Inflammatory macrophage (primary cell): ENCODE measurements at places on chromosomes 7 and 10.

GRCh38 chr7:64307254-64308015 lies 6.3 kb upstream of the ZNF736 start:
- peak; percentile 96 for DNase-seq

- no peak for DNase-seq
Observed at GRCh38 chr10:121448766-121449421, 149.3 kb downstream of the FGFR2 start.

DNA sequence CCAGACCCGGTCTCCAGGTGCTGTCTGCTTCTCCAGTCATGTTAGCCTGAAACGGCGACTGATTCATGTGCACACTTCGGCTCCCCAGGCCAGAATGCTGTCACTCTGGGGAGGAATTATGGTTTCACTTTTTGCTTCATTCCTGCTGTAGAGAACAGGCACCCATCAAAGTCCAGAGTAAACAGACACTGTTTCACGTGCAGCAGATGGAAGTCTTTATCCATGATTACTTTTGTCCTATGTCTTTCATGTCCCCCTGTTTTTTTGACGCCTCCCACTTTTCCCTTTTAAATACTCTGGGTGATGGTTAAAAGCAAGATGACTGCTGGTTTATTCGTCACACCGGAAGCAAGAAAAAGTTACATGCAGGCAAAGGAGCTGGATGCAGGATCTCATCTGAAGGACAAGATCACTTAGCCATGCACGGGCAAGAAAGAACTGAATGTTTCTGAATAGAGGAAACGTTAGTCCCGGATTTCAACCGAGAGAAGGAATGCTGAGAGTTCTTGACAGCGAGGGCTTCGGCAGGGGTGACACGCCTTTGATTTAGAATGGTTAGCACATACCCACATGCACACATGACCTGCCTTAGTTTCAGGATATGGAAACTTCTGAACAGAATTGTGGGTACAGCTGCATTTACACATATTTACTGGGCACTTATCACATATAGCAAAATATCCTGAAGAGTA lies 250.0 kb upstream of the KLF6 start:
- peak; percentile 31 for DNase-seq

- DNase-seq: peak; percentile 68
Observed at GRCh38 chr10:62491597-62491996, 117.4 kb downstream of the ZNF365 start.

- DNase-seq: no peak
Observed at GRCh38 chr7:133650069-133650468, 397.2 kb downstream of the EXOC4 start.

DNA sequence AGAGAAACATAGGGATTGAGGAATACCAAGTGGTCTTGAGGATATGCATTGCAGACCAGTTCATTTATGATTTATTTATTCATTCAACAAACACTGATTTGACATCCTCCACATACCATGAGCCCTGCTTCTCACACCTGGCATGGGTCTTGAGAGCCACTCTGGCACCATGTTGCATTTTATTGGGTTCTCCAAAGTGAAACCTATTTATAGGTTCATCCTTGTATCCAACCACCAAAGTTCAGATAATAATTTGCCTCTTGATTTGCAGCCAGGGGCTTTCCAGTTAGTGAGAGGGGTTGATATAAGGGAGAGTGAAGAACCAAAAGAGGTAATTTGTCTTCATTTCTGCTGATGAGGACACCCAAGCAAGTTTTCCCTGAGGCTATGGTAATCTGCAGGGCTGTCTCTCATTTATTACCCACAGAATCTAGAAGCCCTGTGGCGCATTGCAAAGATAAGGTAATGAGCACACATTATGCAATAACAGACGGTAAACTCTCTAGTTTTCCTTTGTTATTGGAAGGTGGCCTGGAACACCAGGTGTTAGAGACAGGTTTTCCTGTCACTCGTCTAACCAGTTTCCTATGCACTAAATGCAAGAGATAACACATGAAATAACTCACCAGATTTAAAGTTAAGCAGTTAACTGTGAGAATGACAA lies 28.8 kb upstream of the ICA1 start:
- no peak for DNase-seq

DNA sequence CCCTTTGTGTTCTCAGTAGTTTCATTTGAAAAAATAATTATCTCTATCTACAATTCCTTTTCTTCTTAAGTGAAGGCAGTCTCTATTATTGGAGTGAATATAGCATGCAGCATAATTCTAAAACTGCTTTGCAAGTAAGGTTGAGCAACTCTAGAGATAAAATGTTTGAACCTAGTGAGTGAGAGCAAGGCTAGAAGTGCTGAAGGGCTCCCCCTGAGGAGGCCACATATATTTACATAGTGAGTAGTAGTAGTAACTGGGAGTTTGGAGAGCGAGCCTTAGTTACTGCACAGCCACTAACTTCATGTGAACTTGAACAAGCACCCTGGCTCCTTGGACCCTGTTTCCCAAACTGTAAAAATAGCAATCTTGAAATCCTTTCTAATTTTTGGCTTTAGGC lies 141.5 kb upstream of the DKK1 start:
- no peak for DNase-seq

GRCh38 chr10:44780426-44780825 lies 130.7 kb upstream of the TMEM72 start:
- DNase-seq: no peak

DNA sequence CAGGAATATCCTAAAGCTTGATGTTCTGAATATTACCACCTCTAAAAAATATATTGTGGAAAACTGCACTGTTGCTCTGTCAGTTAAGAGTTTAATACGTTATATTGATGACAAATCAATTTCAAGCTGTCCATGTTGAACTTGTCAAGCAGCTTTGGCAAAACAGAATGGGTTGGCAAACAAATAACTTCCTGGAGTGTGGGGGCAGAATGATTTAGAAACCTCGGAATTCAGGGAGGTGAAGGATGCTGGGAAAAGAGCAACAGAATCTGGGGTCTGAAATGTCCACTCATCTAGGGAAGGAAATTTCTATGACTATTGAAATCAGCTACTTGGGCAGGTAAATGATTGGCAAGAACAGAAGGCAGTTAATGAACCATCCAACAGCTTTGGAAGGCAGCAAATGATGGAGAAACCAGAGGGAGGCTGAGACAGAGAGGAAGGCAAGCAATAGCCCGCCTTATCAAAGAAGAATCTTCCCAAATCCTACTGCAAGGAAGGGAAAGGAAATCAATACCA lies 95.1 kb upstream of the PALS2 start:
- DNase-seq: no peak

DNA sequence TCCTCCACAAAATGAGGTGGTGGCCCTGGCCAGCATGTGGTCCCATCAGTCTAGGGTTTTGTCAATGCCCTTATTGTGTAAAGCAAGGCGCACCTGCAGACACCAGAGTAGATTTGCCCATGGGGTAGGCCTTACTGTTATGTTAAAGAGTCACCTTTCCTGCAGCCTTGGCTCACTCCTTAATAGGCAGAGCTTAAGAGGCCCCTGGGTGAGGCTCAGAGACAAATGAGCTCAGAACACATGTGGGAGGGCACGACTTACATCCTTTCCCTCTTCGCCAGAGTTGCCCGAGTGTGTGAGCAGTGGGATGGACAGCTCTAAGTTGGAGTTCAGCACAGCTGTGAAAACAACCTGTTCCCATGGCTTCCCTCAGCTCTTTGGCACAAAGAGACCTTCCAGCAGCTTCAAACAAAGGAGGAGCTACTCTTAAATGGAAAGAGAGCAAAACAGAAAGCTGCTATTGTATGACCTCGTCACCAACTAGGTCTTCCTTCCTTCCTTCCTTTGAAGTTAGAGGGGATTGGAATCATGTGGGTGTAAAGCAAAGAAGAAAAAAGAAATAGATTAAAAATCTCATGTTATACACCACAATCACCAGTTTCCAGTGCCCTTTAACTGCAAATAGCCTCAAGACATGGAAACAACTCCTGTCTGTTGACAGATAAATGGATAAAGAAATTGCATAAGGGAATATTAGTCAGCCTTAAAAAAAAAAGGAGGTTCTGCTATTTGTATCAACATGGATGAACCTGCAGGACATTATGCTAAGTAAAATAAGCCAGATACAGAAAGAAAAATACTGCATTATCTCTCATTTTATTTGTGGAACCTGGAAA lies 11.9 kb upstream of the XPNPEP1 start:
- DNase-seq: peak; percentile 31

GRCh38 chr10:36375107-36375506 lies 733.0 kb upstream of the FZD8 start:
- DNase-seq: no peak

DNA sequence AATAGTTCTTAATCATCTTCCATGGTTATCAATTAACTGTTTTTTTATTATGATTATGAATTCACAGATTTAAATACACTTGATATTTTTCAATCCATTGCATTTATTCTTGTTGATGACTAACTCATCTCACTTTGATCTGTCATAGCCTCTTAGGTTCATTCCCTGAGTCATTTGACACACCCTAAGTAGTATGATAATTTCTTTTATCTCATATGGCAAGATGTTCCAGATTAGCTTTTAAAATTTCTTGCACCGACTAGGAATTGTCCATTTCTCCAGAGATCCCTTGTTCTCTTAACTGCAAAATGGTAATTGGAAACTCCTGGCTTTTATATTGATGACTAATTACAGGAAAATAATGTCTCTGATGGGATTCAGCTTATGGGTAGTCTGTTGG lies 87.6 kb upstream of the CCDC6 start:
- no peak for DNase-seq

DNA sequence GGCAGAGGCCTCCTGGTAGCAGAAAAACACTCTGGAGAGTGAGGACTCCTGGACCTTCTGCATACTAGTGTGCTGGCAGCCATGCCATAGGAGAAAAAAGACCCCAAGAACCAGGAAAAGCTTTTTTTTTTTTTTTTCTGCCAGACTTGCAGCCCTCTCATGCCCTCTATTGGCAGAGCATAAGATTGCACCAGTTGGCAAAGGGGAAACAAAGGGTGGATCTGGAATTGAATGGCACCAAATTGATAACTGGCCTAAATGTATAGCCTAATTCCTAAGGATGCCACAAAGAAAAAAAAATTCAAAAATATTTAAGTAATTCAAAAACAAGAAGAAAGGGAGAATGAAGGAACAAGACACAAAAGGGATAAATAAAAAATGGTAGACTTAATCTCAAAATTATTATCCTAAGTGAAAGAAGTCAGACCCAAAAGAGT lies 112.5 kb upstream of the GHITM start:
- peak; percentile 12 for DNase-seq

GRCh38 chr10:6254201-6254600 lies 51.5 kb downstream of the PFKFB3 start:
- DNase-seq: peak; percentile 26

- no peak for DNase-seq
Observed at GRCh38 chr10:64528294-64529002, 1007.2 kb downstream of the REEP3 start.

GRCh38 chr10:6283655-6284054 lies 80.9 kb downstream of the PFKFB3 start:
- no peak for DNase-seq

GRCh38 chr10:14456218-14456869 lies 125.6 kb upstream of the FRMD4A start:
- no peak for DNase-seq

DNA sequence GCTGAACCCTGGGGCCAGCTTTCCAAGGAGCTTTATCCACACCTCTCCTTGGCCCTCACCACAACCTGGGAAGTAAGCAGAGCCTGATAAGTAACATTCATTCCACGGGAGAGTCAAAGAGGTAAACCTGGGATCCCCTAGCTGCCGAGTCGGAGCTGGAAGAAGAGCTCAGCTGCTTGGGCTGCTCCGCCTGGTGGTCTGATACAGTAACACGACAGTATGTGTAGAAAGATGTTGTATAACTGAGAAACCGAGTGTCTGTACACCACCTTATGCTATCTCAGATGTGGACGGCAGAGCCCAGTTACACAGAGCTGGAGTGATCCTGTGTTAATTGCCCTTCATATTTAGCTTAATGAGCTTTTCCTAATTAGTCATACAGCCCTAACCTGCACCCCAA lies 151.3 kb upstream of the KMT2E start:
- no peak for DNase-seq

DNA sequence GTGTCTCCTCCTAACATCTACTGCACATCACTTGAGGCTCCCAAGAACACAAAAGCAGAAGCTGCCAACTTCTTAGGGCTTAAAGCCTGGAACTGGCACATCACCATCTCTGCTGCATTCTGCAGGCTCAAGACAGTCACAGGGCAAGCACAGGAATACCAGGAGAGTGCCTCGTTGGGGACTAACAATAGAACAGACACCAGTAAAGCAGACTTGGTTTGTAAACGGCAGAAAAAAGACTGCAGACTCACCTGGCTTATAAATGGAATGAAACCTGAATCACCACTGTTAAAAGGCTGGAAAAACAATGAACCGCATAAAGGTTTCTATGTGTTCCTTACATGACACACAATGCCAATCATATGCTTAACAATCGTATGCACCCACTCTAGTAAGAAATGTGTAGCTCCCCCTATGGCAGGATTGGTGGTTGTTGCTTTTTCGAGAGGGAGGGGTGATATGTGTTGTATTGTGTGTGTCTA lies 12.8 kb downstream of the RHEB start:
- DNase-seq: peak; percentile 22

GRCh38 chr10:127976286-127976685 lies 69.4 kb downstream of the PTPRE start:
- peak; percentile 18 for DNase-seq

DNA sequence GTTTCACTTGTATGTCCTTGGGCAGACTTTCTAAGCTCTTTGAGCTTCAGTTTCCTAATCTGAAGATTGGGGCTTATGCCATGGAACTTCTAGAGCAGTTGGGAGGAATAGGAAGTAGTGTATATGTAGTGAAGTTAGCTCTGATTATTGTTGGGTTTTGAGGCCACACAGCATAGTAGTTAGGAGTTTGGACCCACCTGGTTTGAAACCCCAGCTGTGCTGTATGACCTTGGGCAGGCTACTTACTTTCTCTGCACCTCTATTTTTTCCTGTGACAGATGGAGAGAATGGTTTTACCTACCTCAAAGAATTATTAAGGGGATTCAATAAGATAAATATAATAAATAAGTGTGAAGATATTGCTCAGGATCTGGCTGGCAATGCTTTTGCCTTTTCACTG lies 61.4 kb upstream of the ADRB1 start:
- no peak for DNase-seq

GRCh38 chr7:117944886-117945285 lies 71.6 kb upstream of the CTTNBP2 start:
- no peak for DNase-seq

GRCh38 chr10:21174715-21175495 lies 277.8 kb upstream of the NEBL start:
- no peak for DNase-seq

- DNase-seq: no peak
Observed at GRCh38 chr7:69837387-69838068, 239.3 kb downstream of the AUTS2 start.

DNA sequence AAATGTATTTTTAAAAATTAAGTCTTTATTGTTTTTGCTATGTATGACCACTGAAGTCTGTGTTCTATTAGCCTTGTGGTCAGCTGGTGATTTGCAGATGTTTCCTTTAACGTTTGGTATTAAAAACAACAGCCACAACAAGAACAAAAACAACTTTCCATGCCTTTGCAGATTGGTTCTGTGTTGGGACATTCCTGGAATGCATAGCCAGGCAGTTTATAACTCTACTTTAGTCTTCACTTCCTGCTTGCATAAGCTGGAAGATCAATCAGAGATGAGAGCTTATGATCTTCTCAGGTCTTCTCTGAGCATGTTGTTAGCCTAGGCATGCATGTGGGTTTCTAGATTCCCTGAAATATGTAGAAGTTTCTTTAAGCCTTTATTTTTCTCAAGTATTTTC lies 58.9 kb upstream of the SEMA3C start:
- DNase-seq: no peak

GRCh38 chr7:151452680-151453325 lies 12.9 kb upstream of the CRYGN start:
- no peak for DNase-seq

GRCh38 chr10:121942749-121943416 lies 15.1 kb upstream of the ATE1 start:
- DNase-seq: peak; percentile 72
